ENCODE measurements at places on chromosomes 5 and 9.

- peak; percentile 29 for DNase-seq
Observed at GRCh38 chr5:170638454-170639220, 134.8 kb downstream of the KCNIP1 start.

- DNase-seq: no peak
Observed at GRCh38 chr5:131377785-131378325, 114.0 kb downstream of the CDC42SE2 start.

- no peak for DNase-seq
Observed at GRCh38 chr5:132471944-132472343, 18.6 kb downstream of the IRF1 start.

DNA sequence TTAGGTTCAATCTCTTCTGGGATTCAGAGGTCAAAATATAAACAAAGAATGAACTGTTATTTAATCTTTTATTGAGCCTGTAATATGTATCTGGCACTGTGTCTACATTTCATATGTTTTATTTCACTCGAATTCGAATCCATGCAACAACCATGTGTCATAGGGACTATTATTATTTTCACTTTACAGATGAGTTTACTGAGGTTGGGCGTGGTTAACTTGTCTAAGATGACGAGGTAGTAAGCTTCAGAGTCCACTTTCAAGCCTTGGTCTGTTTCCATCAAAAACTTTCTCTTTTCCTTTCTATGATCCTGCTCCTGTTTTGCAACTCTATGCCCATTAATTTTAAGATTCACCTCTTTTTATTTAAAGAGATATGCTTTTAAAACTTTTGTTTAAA lies 55.2 kb upstream of the DMAC1 start:
- DNase-seq: no peak

DNA sequence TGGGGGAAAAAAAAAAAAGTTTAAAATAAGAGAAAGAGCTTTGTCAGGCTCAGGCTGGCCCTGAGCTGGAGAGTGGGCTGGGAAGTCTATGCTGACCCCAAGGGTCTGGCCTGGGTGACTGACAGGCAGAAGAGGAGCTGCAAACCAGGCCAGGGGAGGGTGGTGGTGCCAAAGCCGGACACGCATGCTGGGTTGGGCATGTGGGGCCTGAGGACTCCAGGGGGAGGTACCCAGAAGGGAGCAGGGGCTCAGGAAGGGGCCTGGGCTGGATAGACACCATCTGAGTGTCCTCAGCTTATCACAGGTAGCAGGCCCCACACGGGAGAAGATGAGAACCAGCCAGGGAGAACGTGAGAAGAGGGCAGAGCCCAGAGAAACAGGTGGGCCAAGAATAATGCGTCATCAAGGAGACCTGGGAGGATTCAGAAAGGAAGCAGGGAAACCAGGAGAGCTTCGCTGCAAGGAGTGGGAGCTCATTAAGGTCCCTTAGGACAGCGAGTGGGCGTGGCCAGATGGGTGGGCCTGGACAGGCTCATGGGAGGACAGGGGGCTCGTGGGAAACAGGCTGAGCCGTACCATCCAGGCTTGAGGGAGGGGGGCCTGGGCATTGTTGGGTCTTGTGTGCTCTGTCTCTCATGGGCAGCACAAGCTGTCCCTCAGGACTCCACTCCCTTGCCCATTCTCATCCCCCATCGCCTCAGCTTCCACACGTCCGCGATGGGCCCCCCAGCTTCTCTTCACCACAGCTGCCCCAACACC lies 16.0 kb downstream of the TMOD1 start:
- no peak for DNase-seq

GRCh38 chr5:52818360-52818759 lies 30.6 kb downstream of the ITGA1 start:
- no peak for DNase-seq

- no peak for DNase-seq
Observed at GRCh38 chr5:180142021-180142765, 66.8 kb downstream of the RASGEF1C start.

- no peak for DNase-seq
Observed at GRCh38 chr9:81690251-81690851, 1.0 kb upstream of the TLE1 start.

- DNase-seq: no peak
Observed at GRCh38 chr5:12870872-12871539, 966.8 kb upstream of the CTNND2 start.

DNA sequence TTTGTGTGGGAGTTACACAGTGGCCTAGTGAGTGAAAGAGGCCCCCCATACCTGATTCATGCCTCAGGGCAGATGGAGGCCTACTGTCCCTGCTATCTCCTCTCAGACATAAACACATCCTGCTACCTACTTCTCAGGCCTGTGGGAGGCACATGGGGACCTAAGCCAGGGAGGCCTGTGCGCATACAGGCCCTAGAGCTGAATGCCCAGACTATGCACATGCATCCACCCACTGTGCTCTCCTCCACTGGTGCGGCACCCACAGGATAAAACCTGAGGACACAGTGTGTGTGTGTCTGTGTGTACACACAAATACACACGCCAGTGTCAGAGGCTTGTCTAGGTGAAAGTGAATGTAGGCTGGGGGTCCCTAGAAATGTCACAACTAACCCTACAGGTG lies 1.4 kb downstream of the PAX5 start:
- no peak for DNase-seq

DNA sequence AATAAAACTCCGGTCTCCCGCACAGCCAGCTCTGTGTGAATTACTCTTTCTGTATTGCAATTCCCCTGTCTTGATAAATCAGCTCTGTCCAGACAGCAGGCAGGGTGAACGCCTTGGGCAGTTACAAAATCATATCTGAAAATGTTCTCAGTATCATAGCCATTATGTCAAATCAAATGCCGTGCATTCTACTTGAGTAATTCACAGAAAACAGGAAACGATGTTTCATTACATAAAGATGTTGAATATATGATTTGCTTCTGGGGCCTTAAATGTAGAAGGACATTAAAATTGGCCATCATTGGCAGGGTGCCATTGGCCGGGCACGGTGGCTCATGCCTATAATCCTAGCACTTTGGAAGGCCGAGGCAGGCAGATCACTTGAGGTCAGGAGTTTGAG lies 8.5 kb downstream of the POLR3G start:
- DNase-seq: no peak

DNA sequence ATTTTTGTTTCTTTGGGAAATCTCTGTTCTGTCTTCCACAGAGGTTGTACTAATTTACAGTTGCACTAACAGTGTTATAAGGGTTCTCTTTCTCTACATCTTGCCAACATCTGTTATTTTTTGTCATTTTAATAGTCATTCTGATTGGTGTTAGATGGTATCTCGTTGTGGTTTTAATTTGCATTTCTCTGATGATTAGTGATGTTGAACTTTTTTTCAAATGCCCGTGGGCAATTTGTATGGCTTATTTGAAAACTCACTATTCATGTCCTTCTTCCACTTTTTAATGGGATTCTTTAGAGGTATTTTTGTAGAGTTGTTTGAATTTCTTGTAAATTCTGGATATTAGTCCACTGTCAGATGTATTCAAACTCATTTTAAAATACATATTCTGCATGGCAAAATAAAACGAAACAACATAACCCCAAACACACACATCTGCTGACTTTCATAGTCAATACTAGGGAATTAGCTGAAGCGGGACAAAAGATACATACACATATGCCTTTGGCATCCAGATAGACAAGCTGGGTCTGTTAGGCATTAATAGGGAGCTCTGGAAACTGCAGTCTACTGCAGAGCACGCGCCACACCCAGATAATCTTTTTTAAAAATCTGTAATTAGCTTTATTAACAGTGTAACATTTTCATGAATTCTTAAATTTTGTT lies 5.8 kb upstream of the SPATA31C2 start:
- no peak for DNase-seq

- peak; percentile 40 for DNase-seq
Observed at GRCh38 chr5:95723632-95724369, 7.3 kb upstream of the RHOBTB3 start.

DNA sequence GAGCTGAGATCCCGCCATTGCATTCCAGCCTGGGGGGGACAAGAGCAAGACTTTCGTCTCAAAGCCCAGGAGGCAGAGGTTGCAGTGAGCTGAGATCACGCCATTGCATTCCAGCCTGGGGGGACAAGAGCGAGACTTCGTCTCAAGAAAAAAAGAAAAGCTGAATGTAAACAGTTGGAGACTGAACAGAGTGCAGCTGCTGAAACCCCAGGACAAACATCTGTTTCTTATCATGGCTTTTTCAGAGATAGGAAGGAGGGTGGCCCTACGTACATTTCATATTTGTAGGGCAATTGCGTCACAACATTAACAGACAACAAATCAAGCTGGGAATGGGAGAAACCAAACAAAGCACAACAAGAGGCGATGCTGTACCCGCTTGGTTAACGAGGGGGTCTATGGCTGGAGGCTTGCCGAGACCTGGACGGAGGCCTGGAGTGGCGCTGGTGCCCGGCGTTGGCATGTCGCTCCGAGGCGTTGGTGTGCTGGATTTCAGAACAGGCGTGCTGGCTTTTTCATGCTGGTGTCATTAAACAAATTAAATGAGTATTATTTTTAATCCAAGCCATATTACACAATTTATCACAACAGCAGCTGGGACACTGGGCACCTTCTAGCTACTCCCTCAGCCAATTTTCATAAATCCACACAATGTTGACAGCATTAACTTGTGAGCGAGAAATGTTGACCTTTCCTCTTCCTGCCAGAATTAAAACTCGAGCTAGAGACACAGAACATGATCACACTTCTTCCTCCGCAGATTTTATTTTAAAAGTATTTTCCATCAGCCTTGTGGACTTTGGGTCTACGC lies 76.1 kb downstream of the TLE1 start:
- DNase-seq: peak; percentile 94

GRCh38 chr5:103035701-103036100 lies 84.2 kb downstream of the GIN1 start:
- DNase-seq: peak; percentile 21

DNA sequence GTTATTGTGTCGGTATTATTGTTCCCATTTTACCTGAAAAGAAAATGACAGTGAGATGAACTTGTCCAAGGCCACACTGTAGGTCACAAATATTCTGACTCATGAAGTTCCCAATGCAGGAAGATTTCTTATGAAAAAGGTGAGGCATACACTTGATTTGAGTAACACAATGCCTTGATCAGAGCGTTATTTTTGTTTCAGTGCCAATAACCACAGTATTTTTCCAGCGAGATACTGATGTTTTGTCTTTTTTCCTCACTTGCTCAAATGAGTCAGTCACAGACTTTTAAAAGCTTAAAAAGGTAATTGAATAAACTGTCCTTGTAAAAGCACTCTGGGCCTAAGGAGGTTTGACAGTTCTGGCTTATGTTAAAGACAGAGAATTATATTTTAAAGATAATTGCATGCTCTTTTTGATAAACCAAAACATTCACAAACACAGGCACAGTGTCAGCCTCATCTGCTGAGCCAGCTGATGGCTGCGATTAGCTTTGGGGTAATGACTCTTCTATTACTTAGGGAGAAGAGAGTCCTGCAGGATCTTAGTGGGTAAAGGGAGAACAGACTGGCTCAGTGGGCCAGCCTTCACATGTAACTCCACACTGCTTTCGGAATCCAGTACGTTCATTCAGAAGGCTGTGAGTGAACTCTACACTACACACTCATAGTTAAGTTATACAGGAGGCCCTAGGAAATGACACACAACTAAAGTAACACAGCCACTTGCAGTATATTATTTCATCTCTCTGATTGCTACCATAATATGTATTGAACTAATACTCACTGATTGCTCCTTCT lies 165.5 kb upstream of the CD180 start:
- no peak for DNase-seq

DNA sequence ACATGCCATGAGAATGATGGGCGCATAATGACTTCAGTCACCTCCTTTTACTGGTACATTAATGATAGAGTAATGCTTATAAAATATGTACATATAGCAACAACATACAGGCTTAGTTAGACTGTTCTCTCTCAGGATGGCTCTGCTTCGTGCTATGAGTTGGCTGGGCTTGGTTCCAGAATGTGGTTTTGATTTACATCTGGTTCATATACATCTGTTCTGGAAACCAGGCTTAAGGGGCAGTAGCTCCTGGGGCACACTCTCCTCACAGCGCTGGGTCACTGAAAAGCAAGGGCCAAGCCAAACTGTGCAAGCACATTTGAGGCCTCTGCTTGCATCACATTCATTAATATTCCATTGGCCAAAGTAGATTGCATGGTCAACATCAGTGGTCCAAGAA lies 44.9 kb downstream of the PCSK1 start:
- DNase-seq: peak; percentile 9

DNA sequence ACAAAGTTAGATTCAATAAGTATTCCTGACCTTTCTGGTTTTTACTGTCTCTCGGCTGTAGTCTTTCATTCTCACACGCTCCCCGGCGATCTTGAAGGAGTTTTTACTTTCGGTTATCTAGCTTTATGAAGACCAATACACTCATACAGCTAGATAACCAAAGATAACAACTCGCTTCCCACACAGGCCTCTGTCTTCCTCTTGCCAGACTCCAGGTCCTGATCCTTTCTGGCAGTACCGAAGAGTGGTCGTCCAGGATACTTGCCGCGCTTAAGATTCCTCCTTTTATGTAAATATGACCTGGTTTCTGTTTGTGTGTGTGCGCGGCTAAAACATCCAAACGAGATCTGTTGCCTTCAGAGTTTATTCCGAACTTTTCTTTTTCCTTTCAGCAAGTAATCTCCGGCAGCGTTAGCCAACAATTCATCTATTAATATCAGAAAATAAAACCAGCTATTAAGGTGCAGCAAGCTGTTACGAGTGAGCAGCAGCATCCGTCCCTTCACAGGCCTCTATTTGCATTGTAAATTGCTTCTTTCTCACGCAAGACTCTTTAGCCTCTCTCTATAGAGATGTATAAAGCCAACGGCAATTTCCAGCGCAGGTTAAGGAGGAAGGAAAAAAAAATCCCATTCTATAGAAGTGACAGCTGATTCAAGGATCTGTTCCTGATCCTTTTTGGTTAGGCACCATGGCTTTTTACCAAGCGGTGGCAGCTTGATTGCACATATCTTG lies 216.1 kb downstream of the MEF2C start:
- DNase-seq: no peak

GRCh38 chr9:82271106-82271561 lies 282.6 kb downstream of the SPATA31D1 start:
- DNase-seq: peak; percentile 99

GRCh38 chr5:17061973-17062470 lies 125.9 kb upstream of the MYO10 start:
- no peak for DNase-seq

GRCh38 chr9:97903177-97903576 lies 19.1 kb downstream of the TRMO start:
- no peak for DNase-seq

GRCh38 chr5:143550986-143551630 lies 147.6 kb upstream of the NR3C1 start:
- peak; percentile 55 for DNase-seq

DNA sequence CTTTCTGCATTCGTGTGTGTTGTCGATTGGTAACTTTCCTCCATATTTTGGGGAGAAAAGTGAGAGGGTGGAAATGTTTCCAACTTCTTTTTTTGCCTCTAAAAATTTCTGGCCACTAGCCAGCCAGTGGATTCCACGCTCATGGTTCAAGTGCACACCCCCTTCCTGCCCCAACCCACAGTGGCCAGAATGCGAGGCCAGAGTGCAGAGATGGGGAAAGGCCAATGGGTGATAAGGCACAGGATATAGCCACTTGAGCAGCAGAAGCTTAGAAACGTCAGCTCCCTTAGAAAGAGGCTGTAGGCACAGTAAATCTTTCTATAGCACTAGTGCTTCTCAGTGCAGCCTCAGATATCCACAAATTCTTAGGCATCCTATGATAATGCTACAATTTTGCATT lies 75.8 kb upstream of the ADRB2 start:
- no peak for DNase-seq
